BJ (cell line): ENCODE measurements at places on chromosomes 16 and 17.

DNA sequence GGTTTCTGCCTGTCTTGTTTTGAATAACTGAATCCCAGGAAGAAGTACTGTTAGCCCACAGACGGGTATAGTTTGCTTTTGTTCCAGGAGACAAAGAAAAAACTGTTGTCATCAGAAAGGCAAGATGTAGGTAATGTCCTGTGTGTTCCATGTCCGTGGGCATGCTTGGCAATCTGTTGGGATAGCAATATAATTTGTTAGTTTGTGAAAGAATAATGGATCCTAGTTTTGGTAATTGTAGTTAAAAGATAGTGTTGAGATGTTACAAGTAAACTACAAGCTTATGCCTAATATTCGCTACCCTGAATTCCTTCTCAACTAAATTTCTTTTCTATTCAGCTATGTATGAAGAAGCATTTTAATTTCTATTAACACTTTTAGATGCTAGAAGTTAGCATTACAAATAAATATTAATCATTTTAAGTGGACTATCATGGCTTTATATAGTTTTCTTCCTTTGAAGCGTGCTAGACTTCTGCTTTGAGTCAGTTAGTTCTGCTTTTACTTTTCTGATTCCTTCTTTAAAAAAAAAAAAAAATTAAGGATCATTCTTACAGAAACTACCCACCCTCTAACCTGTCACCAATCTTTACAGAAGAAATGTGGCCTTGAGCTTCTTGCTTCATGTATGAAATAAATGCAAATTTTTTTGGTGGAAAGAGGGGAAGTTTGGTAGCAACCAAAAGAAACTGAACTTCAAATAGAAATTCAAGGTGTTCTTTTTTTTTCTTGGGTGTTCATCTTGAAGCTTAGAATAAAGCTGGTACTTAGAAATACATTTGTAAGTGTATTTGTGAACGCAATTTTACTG, 2.4 kb downstream of the EVI2A start:
- DNase-seq: no peak

DNA sequence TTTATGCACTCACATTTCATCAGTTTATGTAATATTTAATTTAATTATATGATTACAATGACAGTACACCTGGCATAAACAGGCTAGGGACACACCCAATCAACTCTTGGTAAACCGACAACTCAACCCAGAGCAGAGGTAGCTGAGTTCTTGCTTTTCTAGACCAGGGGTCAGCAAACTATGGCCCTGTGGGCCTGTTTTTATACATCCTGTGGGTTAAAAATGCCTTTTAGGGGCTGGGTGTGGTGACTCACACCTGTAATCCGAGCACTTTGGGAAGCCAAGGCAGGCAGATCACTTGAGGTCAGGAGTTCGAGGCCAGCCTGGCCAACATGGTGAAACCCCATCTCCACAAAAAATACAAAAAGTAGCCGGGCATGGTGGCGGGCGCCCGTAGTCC, 99.2 kb upstream of the TMEM97 start:
- DNase-seq: no peak

DNA sequence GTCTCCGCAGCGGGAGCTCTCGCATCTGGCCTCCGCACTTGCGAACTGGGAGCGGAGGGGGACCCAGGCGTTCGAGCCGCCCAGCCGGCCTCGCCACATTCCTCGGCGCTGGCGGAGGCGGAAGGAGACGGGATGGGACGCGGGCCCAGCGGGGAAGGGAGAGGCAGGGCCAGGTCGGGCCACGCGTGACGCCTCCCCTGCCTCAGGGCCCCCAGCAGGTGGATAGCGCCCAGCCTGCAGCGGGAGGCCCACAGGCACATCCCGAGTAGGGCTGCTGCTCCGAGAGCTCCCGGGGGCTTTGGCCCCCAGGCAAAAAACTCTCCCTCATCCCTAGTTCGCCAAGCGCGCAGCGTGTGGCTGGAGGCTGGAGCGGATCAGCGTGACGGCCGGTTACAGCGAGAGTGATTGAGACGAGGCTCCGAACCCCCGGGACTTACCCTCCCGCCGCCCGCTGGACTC, 800 bp downstream of the PLEKHH3 start:
- no peak for DNase-seq

- no peak for DNase-seq
Measured at GRCh38 chr17:44930667-44931066, 15.4 kb upstream of the GFAP start.

- DNase-seq: no peak
Measured at GRCh38 chr17:75703191-75703590, 18.1 kb upstream of the ITGB4 start.

- DNase-seq: no peak
Measured at GRCh38 chr17:33667052-33667509, 374.0 kb upstream of the ASIC2 start.

DNA sequence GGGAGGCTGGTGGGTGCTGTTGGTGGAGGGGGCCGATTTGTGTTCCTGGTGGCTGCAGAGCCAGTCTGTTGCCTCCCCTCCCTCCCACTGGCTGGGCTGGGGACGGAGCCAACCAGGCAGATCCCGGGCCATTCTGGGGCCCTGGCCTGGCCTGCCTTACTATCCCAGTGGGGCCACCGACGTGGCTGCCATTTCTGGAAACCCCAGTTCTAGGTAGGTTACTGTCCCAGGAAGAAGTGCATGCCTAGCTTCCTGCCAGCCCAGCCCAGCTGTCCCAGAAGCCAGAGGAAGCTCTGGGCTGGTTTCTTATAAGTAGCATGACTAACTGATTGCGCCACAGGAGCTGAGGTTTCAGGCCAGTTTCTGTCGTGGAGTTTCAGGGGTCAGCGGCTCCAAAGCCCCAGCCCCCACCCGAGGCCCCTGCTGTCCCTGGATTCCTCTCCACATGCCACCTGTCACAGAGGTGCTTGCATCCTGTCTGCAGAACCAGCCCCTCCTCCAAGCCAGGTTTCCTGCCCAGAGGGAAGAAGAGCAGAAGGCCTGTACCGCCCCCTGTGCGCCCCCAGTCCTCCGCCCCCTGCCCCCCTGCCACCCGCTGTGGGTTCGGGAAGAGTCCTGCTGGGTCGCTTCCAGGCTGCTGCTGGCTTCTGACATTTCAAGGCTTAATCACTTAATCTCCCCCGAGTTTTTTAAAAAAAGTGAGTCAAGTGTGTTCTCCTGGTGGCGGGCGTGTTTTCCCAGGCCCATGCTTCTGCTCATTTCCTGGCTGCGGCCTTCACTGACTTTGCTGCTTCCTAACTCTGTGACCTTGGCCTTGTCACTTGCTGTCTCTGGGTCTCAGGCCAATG, 13.2 kb downstream of the IL4R start:
- peak; percentile 63 for DNase-seq

- DNase-seq: no peak
Measured at GRCh38 chr17:61404663-61404912, 4.9 kb downstream of the TBX2 start.

DNA sequence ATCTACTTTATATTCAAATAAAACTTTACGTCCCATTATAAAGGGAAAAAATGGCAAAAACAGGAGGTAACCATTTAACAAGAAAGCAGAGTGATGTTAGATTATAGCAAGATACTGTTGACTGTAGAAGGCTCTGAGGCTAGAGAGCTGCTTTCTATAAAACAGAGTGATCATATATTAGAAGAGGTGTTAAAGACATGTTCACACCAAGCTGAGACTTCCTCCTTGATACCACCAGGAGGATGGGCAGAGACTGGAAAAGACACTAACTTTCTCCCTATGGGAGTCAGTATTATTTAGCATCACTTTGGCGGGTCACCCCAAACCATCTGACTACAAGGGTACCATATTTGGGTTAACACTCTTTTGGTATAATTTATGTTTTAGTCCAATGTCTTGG, 687 bp upstream of the CIITA start:
- no peak for DNase-seq

- DNase-seq: no peak
Measured at GRCh38 chr17:57959929-57960328, 4.7 kb upstream of the CUEDC1 start.

DNA sequence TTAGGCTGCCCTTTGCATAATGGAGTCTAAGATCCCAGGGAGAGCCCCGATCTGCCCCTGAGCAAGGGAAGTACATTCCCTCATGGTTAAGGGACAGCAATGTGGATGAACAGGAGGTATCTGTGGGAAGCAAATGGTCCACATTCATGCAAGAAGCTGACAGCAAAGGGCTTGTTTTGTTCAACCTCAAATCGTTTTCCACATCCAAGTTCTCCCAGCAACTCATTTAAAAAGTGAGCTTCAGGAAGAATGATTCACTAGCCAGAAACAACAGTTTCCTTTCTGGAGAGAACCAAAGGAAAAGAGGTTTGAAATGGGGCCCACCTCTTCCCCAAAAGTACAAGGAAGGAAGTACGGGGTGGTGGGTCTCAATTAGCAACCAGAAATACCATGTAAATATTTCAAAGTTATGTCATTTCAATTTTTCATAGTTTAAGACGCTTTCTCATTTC, 9.4 kb downstream of the HSPB9 start:
- DNase-seq: no peak

DNA sequence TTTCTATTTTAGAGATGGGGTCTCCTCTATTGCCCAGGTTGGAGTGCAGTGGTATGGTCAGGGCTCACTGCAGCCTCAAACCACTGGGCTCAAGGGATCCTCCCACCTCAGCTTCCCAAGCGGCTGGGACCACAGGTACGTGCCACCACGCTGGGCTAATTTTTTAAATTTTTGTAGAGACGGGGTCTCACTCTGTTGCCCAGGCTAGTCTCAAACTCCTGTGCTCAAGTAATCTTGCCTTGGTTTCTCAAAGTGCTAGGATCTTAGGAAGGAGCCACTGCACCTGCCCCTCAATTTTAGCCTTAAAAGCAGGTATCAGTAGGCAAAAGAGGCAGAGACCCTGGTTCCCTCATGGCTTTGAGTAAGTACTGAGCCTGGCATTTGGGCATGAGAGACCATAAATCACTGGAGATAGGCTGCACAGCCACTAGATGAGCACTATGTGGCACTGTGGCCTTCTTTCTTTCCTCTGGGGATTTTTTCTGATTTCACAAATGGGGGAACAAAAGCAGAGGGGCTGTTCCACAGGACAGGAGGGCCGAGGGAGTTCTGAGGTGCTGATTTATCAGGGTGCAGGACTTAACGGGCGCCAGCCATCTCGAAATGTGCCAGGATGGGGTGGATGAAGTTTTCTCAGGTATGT, 82.2 kb downstream of the PLXDC1 start:
- DNase-seq: no peak

DNA sequence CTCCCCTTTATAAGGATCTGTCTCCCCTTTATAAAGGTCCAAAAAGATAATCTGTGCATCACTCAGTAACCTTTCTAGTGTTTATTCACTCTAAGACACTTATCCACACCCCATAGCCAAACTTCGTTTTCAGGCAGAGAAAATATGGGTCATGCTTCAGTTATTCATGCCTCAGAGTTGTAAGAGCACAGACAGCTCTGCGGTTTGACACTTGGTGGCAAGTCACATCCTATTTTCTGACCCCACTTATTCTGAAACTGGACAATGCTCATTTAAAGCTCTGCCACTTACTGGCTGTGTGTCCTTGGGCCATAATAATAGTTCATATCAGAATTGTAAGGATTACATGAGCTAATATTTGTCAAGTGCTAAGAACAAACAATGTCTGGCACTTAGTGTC, 2.0 kb upstream of the KRTAP2-1 start:
- DNase-seq: peak; percentile 85

GRCh38 chr16:87267566-87267965, 49.6 kb downstream of the C16orf95 start:
- DNase-seq: no peak

GRCh38 chr17:68512247-68512959, at the start of gene PRKAR1A:
TSS of gene PRKAR1A (plus strand) at chr17:68512430. CDS start at chr17:68515400, 2,970 bp downstream.
- DNase-seq: peak; percentile 67

DNA sequence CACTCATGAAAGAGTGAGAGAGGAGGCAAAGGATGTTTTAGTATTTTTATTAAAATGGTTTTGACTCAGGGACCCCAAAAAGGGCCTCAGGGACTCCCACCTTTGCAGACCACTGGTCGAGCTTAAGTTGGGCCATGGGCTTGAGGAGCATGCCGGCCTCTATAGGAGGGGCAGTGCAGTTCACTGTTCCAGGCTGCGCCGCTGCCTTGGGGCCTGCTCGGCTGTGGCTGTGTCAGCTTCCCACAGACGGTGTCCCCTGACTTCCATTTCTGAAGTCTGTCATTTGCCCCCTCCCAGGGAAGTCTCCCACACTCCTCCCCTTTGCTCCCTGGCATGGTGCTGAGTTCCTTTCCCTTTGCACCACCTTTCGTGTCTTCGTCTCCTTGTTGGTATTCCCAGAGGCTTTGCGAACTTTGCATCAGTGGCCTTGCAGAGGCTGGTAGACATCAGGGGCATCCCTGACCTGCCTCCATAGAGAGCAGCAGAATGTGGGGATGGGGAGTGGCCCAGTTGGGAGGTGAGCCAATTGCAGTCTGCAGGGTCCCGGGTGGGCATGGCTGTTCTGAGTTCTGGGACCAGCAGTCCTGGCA, 17.1 kb downstream of the MPRIP start:
- DNase-seq: no peak

GRCh38 chr17:36723459-36724025, 122.2 kb downstream of the MRM1 start:
- no peak for DNase-seq

DNA sequence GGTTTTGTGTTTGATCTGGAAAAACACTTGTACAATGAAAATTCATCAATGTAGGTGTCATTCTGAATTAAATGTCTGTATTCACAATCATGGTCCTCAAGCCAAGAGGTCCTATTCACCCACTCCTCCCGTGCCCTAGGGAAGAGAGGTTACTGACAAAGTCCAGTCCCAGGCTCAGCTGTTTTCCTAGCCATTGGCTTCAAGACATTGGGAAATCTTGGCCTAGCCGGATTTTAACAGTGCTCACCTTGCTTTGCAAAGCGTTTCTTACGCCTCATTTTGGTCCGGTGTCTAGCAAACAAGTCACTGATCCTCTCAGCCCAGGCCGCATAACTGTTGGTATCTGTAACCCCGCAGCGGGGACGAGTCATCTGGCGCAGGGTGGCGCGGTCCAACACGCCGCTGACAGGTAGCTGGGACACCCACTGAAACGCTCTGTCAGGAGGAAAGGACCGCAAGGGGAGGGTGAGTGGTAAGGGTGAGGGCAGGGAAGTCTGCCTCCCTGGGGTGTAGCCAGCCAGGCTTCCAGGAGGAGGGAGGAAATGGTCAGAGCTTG, 16.7 kb downstream of the MMP28 start:
- DNase-seq: no peak

GRCh38 chr17:81488276-81488860, 24.2 kb downstream of the ACTG1 start:
- no peak for DNase-seq

GRCh38 chr16:27954191-27954590, 109.3 kb downstream of the GSG1L start:
- DNase-seq: no peak

DNA sequence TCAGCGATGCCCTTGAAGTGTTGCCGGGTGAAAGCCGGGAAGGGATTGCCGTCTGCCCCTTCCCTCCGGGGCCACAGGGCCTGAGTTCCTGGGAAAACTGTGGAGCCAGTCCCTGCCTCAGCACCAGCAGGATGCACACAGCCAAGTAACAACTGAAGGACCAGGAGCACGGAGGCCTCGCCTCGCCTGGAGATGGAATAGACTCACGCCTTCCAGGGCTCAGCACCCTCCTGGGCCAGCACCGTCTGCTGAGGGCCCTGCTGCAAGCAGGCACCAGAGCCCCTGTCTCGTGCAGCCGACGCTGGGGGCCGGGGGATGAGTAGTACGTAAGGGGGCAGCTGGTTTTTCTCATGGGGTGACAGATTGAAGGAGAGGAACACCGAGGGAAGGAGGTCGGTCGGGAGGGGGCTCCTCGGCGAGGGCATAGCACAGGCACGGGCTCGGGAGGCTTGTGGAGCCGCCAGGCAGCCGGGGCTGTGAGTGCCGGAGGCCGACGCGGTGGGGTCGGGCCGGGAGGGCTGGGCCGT, 6.4 kb downstream of the CBFA2T3 start:
- DNase-seq: no peak
